ENCODE measurements at places on chromosomes 11 and 22.

DNA sequence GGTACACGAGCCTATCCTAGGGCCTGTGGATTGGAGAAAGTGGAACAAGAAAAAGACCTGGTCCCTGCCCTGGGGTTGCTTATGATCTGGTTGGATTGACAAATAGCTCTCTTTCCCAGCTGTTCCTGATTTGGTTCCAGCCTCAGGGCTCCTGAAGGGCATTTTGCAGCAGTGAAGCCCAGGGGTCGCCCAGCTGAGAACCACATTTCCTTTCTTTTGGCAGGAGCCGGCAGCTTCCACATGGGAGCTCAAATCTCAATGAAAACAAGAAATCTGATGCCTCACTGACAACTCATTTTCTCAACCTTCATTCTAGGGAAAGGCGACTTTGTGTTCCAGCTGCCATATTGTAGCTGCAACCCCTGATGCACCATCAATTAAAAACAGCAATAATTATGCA, 140.6 kb upstream of the CADM1 start:
- DNase-seq: no peak

DNA sequence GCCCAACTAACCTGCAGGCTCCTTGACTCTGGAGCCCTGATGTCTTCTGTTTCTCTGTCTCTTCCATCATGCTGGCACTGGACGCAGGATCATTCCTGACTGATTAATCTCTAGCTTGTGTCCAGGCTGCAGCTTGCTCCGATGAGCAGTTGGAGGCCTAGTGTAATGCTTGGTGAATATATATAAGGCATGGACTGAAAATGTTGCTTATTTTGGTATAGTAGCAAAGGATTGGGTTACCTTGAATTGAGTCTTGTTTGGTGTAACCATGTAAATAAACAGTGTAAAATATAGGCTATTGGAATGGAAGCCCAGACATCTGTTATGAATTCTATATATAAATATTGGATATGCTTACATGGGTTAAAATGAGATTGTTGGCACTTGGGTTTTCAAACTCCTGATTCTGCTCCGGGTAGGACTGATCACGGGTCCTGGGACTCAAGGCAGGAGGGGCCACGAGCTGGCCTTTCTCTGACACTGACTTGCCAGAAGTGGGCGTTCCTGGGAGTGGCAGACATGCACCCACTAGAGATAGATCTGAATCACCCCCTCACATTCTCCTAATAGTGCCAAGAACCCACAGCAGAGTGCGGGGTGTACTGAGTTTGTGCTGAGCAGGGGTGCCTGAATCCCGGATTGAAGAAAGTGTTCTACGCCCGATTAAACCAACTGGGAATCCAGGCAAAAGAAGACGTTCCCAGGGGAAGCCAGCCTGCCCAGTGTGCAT, 25.8 kb downstream of the LRP5 start:
- DNase-seq: no peak

DNA sequence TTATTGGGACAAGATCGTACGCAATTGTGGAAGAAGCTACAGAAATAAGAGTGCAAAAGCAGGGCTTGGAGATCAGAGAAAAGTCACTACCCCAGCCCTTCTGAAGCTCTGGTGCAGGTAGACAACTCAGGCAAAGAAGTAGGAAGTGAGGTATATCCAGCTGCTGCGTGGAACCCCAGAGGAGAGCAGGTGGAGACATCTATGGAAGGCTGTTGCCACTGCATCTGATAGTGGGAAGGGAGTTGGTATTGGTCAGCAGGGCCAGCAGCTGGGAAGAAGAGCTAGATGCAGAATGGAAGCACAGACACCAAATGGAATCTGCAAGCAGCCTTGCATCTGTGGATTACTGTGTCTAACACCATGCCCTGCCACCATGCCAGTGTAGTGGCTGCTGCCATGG, 165.1 kb downstream of the WNT11 start:
- no peak for DNase-seq

- DNase-seq: no peak
Observed at GRCh38 chr11:61883327-61883726, 8.0 kb downstream of the FADS3 start.

- DNase-seq: peak; percentile 20
Observed at GRCh38 chr11:83033972-83034672, 37.6 kb downstream of the RAB30 start.

DNA sequence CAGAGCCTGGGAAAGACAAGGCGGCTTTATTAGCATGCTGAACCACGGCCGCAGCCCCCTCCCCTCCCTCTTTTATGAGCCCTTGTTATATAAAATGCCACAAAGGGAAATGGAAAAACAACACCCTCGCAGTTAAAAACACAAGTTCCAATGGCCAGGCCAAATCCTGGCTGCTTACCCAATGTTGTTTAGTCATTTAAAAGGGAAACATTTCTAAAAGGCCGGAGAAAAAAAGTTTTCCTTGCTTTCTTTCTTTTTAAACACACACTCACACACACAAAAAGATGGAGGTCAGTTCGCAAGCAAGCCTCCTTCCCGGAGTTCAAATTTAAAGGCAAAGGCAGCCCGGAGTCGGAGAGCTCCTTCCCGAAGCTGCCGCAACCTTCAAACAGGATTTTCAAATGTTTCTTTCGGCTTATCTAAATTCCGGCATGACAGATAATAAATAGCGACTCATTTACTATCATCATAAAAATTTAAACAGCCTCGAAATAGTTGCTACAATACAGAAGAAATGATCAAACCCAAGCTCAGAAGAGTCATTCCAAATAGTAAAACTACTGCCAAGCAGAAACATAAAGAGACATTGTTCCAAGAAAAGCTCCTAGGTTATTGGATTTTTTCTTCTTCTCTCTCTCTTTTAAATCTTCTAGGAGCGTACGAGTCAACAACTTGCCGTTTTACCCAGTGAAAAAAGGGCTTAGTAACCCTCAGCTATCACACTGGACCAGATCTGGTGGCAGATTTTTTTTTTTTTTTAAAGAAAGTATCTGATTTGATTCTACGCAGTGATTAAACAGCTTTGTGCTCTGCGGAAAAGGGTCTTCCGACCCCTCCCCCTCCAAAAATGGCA, 3.5 kb downstream of the PHF21B start:
- no peak for DNase-seq

DNA sequence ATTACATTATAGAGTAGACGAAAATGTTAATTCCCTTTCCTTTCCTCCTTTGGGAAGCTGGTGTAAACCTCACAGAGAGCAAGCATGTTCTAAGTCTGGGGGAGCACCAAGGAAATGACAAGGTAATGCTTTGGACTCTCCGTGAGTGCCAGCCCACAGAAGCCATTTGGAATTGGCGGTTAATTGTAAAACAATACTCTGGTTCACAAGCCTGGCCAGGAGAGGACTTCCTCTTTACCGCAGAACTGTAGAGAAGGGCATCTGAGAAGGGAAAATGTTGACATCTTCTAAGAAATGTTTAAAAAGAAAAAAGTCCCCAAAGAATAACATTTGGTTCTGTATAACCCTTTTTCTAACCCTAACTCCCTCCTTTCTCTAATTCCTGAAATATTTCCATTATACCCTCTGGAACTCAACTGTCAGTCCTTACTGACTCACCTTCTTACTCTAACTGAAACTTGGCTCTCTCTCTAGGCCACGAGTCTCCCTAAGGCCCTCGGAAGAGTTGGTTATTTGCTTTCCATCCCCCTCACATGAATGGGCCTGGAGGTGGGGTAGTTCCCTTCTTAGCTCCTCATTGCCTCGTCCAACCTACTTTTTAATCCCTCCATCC, 379.8 kb downstream of the SOX6 start:
- DNase-seq: no peak

GRCh38 chr11:14713496-14714244, 70.1 kb downstream of the PDE3B start:
- no peak for DNase-seq

GRCh38 chr11:662689-663274, 25.7 kb downstream of the DRD4 start:
- DNase-seq: peak; percentile 61

GRCh38 chr11:119844808-119845207, 115.8 kb upstream of the NECTIN1 start:
- DNase-seq: no peak

GRCh38 chr11:33959855-33960400, 68.1 kb upstream of the LMO2 start:
- DNase-seq: no peak

GRCh38 chr22:39583066-39583667, 12.6 kb downstream of the CACNA1I start:
- no peak for DNase-seq

- DNase-seq: no peak
Observed at GRCh38 chr11:35260342-35260985, 121.5 kb downstream of the CD44 start.

DNA sequence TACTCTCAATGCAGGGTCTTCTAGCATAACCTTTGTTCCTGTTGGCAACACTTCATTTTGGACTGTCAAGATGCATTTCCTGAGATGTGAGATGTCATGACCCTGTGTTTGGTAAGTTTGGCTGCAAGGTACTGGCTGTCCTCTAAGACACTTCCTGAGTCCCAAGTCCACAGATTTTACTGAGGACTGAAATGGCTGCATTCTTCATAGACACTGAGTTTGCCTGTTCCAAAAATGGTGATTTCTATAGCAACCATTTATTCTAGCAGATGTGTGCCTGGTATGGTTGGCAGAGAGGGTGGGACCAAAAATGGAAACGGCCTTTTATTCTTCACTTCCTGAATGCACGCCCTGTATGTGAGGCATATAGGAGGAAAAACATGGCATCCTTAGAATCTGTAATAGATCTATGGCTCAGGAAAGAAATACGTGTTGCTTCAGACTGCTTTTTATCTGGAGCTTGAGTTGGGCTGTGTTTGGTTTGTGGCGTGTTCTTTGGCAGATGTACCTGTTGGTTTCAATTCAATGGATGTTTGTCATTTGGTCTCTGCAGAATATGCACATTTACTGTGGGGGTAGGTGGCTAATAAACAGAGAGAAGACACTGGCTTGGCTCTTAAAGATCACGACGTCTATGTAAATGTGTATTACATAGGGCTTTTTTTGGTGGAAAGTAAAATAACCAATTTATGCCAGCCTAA, 62.4 kb downstream of the ZBTB16 start:
- DNase-seq: no peak

Data from hypothalamus (tissue), 51 donors.